Thoracic aorta (tissue), 2 donors: ENCODE measurements at places on chromosomes 6 and 20. TPM values are rescaled to one million over a fixed set of nuclear protein-coding genes. Genes with fewer than 3 reads are reported as not detected.

BPI gene
- total RNA-seq: 0.35 TPM

DNA sequence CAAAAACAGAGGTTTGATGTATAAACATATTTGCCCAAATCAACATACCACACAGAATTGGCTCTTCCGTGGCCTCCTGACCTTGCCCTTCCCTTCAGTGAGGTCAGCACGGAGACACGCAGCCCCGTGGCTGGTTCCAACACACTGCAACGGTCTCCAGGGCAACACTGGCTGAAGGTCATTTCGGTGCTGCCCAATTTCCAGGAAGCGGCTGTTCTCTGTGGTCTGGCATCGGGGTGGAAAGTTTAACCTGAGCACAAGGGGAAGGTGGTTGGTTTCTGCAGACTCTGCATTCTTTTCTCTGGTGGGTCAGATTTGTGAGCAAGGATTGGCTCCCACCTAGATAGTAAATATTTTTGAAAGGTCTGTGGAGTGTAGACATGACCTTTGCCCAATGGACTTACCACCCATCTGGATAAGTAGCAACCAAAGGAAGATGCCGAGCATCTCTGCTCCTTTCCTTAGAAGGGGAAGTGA lies 177.6 kb upstream of the PHACTR1 start:
- no peak for DNase-seq

BCAS1 gene
- total RNA-seq: 3.6 TPM

GRCh38 chr6:28751514-28751913 lies 172.3 kb downstream of the TRIM27 start:
- DNase-seq: no peak

- DNase-seq: no peak
Measured at GRCh38 chr20:48026981-48027592, 241.8 kb upstream of the SULF2 start.

NR2E1 gene
- total RNA-seq: not detected

COL20A1 gene
- not detected for total RNA-seq

SLC12A5 gene
- not detected for total RNA-seq

BFSP1 gene
- 2.4 TPM for total RNA-seq

ASF1A gene
- total RNA-seq: 7.7 TPM

DNA sequence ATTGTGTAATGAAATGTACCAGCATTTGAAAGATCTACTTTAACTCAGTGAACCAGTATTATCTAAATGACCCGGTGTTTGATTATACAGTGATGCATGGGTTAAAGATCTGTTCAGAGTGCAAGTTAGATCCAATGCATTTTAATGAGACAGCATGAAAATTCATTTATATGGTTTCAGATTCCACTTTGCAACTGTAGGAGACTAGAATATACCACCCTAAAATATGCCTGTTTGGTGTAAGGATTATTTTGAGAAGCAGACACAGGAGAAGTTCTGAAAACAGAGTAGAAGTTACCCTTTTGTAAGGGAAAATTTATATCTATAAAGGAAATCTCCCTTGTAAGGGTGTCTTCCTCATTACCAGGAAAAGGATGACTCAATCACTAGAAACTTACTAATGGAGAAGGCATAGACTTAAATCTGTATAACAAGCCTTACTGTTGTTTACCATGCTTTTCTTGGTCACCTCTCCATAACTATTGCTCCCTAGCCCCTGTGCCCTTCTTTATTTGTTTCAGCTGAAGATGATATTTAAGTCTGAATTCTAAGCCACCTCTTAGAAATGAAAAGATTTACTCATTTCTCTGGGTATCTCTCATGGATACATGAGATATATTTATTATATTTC lies 105.4 kb downstream of the NCOA3 start:
- no peak for DNase-seq

- no peak for DNase-seq
Measured at GRCh38 chr6:125258651-125259353, 43.0 kb downstream of the HDDC2 start.

DNA sequence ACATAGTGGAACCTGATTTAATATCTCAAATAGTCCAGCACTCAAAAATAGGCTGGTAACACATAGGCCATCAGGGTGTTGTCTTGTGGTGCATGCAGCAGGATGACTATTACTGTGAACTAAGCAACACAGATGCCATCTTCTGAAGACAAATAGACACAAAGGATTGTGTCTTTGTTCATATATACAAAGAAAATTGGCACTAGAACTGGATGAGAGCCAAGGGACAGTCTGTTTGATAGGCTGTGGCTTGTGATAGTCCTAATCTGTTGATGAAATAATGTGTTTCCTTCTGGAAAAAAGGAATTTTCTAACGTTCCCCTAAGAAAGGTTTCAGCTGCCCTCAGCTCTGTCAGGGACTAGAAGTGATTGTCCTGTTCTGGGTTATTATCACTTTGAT lies 129.8 kb downstream of the TPBG start:
- no peak for DNase-seq

RSPH4A gene
- 0.78 TPM for total RNA-seq

EPHA7 gene
- 0.14 TPM for total RNA-seq

CHRNA4 gene
- total RNA-seq: not detected
